ENCODE measurements at places on chromosomes 3 and 15. TPM values are rescaled to one million over a fixed set of nuclear protein-coding genes. Genes with fewer than 3 reads are reported as not detected.

- no peak for DNase-seq
These were observed 6.7 kb upstream of the PSTPIP1 start for GRCh38 chr15:76987896-76988860.

GRCh38 chr15:82549199-82549665, 9.0 kb upstream of the RPS17 start:
- DNase-seq, result no peak

GRCh38 chr3:33424606-33425452, 15.4 kb downstream of the UBP1 start:
- no peak for DNase-seq

- peak; percentile 49 for DNase-seq
These were observed 231.4 kb downstream of the OPA1 start for GRCh38 chr3:193824365-193824764.

- DNase-seq, result no peak
These were observed 35.3 kb downstream of the KLHL25 start for GRCh38 chr15:85759376-85759775.

DNA sequence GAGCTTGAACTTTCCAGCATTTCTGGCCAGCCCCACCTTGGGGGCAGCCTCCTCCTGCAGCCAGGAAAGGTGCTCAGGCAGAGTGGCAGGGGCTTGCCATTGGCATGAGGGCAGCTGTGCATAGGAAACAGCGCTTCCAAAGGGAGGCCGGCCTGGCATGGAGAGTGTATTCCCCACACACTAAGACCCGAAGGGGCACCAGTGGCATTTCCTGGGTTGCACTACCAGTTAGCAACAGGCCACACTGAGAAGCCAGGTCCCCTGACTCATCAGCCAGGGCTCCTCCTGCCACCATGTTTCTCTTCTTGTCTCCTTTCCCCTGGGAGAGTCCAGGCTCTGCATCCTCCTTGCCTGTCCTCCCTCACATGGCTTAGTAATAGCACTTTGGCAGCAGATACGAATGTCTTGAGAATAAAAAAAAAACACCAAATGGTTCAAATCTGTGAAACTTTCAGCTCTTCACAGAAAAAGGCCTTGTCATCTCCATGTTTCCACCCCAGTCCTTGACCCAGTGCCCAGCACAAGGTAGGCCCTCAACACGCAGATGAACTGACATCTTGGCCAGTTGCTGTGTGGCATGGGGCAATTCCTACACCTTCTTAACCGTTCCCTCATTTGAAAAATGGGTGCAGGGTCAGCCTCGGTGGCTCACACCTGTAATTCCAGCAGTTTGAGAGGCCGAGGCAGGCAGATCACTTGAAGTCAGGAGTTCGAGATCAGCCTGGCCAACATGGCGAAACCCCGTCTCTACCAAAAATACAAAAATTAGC, 180.4 kb downstream of the SMAD6 start:
- peak; percentile 27 for DNase-seq

The DGKG gene
- 2.5 TPM for total RNA-seq

The CCR9 gene
- total RNA-seq, result not detected
